ENCODE measurements at places on chromosomes 6 and 20.

DNA sequence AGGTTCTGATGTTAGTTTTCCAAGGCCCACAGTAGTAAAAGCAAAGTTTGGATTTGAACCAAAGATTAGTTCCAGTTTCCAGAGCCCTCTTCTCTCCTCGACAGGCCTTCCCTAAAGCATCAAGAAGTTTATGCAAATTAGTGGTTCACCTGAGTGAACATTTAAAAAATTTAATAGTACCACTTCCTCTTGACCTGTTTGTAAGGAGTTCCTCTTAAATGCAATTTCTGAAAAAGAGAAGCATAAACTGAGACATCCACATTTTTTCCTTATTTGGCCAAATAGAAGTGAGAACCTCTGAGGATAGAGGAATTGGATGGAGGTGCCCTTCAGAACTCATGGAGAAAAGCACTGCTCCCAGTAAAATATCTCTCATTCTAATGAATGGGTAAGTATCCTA lies 1.2 kb upstream of the DSE start:
- DNase-seq = no peak

GRCh38 chr6:119110601-119111548 lies 32.4 kb upstream of the FAM184A start:
- peak; percentile 41 for DNase-seq

DNA sequence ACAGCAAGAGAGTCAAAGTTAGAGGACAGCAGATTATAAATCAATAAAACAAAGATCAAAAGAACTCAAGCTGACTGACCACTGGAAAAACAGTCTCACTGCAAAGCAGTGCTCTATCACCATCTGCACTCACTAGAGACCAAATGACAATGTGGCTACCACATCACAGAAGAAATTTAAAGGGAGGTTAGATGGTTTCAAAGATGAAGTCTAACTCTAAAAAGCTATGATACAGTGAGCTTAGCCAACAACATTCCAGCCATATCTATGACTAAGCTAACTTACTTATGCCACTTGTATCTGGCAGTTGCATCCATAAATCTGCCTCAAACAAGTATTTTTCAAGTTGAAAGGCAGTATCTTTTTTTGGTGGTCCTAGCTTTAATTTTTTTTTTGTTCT lies 68.6 kb downstream of the ARHGAP18 start:
- no peak for DNase-seq

- no peak for DNase-seq
Observed at GRCh38 chr6:345747-346385, 45.7 kb upstream of the IRF4 start.

GRCh38 chr6:55866128-55866527 lies 9.3 kb downstream of the BMP5 start:
- DNase-seq = no peak

DNA sequence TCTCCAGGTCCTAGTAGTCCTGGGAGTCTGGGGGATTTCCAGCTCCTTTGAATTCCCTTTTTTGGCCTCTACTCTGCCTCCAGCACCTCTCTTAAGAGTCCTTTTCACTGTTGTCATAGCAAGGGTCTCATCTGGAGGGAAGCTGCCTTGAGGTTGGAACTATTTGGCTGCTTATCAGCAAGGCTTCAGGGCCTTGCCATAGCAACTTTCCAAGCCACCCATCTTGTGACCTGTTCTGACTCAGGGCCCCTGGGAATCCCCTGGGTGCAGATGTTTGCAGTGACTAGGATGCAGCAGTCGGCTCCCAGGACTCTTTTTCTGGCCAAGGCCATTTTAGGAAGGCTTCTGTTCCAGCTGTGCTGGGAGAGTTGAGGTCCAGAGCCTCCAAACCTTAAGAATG lies 12.4 kb downstream of the PKIG start:
- no peak for DNase-seq

GRCh38 chr20:51584737-51585136 lies 42.2 kb upstream of the NFATC2 start:
- DNase-seq = no peak

GRCh38 chr20:63525971-63526370 lies 5.4 kb downstream of the PPDPF start:
- no peak for DNase-seq

GRCh38 chr6:169960886-169961611 lies 209.6 kb downstream of the ERMARD start:
- no peak for DNase-seq

GRCh38 chr20:64244870-64245603 lies 10.5 kb upstream of the PCMTD2 start:
- DNase-seq = no peak

DNA sequence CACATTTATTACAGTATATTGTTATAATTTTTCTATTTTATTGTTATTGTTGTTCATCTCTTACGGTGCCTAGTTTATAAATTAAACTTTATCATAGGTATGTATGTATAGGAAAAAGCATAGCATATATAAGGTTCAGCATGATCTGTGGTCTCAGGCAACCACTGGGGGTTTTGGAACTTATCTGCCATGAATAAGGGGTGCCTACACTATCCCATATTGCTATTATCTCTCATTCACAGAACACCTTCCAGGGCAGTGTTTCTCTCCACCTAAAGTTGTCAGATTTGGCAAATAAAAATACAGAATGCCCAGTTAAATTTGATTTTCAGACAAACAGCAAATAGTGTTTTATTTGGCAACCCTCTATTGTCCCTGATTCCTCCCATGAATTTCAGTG lies 35.5 kb upstream of the FAM184A start:
- DNase-seq = no peak

DNA sequence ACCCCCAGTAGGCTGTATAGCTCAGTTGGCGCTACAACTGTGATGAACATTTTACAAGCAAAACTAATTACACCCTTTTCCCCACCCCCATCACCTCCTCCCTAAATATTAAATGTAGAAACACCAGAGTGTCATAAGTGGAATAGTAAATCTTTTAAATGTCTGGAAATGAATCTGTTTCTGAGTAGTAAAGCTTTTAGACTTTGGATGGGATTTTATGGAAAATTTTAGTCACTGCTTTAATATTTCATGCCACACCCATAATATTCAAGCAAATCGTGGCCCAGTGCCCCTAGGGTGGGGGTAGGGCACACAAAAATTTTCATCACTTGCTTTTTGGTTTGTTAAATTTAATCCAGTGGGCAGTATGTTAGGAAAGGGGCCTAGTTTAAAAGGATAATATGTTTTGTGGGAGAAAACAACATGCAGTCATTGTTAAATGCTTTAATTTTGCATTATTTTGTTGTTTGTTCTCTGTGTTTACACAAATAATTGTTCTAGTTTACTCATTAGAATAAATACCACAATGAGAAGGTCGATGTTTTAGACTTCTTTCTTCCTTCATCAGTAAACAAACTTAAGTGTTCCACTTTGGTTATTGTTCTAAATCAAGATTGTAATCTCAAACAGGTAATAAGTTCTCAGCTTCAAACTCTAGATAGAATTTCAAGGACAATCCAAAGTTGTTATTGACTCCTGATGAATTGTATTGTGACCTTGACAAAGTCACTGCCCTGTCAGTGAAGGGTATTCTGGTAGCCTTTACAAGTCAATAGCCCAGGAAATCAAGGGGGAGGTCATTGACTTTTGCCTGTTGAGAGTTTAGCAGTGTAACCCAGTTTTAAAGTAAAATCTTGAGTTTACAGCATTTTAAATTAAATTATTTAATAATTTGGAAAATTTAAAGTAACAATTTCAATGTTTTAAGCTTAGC lies 79.2 kb downstream of the CBFA2T2 start:
- DNase-seq = no peak

GRCh38 chr6:158191761-158192160 lies 23.6 kb downstream of the GTF2H5 start:
- no peak for DNase-seq

GRCh38 chr20:12416281-12416680 lies 498.6 kb downstream of the BTBD3 start:
- no peak for DNase-seq

- no peak for DNase-seq
Observed at GRCh38 chr6:90375681-90376439, 79.2 kb upstream of the BACH2 start.

- DNase-seq = no peak
Observed at GRCh38 chr6:160088784-160089533, 32.7 kb upstream of the SLC22A1 start.

GRCh38 chr6:124356276-124356810 lies 552.7 kb downstream of the NKAIN2 start:
- no peak for DNase-seq

- DNase-seq = no peak
Observed at GRCh38 chr6:138205437-138206094, 12.7 kb downstream of the PBOV1 start.

- DNase-seq = no peak
Observed at GRCh38 chr20:43360016-43360415, 97.7 kb upstream of the SRSF6 start.

GRCh38 chr6:47592131-47592840 lies 106.1 kb upstream of the ADGRF4 start:
- DNase-seq = no peak

DNA sequence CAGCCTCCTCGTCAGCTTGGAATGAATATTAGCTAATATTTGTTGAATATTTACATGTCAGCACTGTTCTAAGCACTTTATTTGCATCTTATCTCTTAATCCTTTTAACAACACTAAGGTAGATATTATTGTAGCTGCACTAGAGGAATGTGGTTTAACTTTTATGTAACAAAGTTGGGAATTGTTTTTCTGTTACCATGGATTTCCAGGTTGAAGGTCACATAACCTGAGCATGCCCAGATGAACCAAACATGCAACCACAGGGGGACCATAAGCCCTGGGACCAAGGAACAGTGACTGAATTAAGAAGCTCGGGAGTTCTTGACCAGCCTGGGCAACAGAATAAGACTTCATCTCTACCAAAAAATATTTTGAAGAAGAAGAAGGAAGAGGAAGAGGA lies 29.1 kb upstream of the YWHAB start:
- DNase-seq = no peak

DNA sequence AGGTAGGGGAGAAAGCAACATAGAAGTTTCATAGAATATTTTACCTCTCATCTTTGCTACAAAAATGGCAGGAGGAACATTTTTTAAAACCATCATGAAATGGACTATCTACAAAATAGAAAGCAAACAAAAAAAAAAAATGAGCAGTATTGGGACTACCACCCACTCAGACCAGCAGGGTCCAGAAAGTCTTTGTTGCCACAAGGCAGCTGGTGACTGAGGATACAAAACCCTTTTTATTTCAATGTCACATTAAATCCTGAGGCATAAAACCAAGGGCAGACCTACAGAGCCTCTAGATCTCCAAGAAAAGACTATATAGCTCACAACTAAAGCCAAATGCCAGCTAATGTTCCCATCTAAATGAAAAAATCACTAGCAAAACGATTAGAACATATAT lies 282.2 kb downstream of the PTPRK start:
- no peak for DNase-seq

DNA sequence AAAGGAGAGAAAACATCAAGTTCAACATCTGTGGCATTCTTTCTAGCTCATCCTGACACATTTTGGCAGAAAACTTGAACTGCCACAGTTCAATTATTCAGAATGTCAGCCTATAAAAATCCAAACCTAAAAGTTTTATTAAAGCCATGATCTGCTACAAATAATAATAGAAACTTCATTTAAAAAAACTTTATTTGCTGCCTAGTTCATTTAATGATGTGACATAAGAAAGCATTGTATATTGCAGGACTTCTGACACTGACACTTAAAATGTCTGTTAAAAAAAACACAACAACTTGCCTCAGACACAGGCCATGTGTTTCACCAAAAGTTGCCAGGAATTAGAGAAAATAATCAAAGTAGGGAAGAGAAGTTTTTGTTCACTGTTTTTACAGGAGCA lies 88.3 kb upstream of the HTR1E start:
- no peak for DNase-seq

- DNase-seq = no peak
Observed at GRCh38 chr6:56795466-56796195, 152.9 kb upstream of the DST start.

DNA sequence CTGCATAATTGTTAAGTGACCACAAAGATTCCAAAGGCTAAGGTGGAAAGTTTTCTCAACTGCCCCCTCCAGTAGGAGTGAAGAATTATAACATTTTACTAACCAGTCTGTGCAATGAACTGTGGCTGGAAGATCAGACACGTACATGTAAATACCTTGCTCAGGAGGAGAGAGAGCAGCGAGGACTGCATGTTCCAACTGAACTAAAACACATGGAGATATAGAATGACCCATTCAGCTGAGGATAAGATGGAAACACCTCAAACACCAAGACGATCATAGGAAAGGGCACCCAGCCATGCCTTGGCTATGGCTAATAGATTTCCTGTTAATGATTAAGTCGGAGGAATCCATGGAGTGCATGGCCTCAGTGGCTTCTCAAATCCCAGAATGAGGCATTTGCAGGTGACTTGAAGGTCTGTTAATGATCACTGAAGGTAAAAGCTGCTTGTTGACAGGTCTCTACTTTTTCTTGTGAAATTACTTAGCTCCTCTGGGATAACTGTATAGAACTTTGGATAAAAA lies 875.6 kb downstream of the TFAP2A start:
- DNase-seq = no peak

GRCh38 chr20:14441201-14441600 lies 103.8 kb upstream of the FLRT3 start:
- DNase-seq = no peak

DNA sequence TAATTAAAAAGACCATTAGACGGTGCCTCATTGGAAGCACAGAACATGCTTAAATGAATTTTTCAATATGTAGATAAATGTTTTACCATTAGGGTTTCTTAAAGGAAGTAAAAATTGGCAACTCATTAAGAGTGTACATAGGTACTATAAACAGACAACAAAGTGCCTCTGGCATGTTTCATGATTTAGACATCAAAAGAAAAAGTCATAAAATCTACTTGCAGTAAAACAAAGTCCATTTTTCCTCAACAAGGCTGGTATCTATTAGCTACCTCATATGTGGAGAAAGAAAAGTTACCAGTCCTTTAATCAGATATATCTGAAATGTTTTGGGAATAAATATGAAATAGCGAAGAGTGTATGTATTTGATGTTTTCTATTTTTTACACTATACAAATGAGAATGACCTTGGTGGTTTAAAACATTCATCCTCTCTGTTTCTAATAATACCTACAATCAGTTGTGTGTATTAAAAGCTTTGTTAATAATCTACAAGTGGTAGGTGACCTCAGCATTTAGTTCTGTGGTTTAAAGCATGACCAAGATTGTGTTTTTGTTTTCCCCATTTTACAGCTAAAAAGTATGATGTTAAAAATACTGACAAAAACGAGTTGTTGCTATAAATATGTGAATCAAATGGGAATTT lies 87.5 kb downstream of the HDGFL1 start:
- DNase-seq = no peak

GRCh38 chr20:5195655-5196054 lies 68.8 kb downstream of the CDS2 start:
- no peak for DNase-seq

DNA sequence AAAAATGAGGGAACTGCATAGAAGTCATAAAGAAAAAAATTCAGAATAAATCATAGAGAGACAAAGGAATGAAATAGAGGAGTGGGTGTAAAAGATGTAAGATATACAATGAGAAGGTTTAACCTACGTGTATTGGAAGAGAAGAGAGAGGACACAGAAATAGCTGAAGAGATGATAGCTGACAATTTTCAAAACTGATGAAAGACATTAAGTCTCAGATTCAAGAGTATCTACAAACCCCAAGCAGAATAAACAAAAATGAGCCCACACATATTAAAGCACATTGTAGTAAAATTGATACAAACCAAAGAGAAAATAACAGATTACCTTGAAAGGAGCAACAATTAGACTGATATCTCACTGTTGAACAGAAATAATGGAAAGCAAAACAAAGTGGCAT lies 143.3 kb upstream of the PRND start:
- no peak for DNase-seq

- no peak for DNase-seq
Observed at GRCh38 chr20:5757949-5758348, 7.7 kb downstream of the SHLD1 start.

GRCh38 chr6:145245119-145245518 lies 490.2 kb downstream of the EPM2A start:
- no peak for DNase-seq
